ENCODE measurements at places on chromosomes 12 and 14. TPM values are rescaled to one million over a fixed set of nuclear protein-coding genes. Genes with fewer than 3 reads are reported as not detected.

DNA sequence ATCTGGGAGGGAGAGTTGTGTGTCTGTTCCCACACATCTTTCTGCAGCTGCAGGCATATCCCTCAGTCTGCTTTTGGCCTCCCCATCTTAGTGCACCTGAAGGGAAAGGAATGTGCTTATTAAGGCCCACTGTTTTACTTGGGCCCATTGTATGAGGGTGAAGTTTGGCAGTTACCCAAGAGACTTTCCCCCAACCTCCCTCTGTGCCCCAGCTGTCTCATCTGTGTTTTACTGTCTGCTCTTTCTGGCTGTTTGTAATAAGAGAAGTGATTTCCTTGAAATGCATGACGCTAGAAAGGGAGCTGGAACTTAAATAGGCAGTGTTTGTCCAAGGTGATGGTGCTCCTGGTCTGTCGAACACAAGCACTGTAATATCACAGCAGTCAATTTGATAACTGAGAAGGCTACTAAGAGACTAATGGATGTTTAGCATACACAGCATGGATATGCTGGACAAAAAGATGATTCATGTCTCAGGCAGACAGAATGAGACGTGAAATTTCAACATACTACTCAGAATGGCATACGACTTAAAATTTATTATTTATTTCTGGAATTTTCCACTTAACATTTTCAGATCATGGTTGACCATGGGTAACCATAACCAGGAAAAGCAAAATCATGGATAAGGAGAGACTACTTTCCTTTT, 43.6 kb downstream of the FSCB start:
- DNase-seq = no peak

- DNase-seq = no peak
Observed at GRCh38 chr12:62434494-62435302, 31.9 kb upstream of the MON2 start.

GRCh38 chr12:71663561-71664410, at the start of the genes THAP2 and ZFC3H1:
Gene THAP2, plus strand, starts transcription at chr12:71664301. Its CDS starts 209 bp downstream, at chr12:71664510.
Gene ZFC3H1, minus strand, starts transcription at chr12:71663848. Its CDS starts 238 bp downstream, at chr12:71663610.
- peak; percentile 99 for DNase-seq

DNA sequence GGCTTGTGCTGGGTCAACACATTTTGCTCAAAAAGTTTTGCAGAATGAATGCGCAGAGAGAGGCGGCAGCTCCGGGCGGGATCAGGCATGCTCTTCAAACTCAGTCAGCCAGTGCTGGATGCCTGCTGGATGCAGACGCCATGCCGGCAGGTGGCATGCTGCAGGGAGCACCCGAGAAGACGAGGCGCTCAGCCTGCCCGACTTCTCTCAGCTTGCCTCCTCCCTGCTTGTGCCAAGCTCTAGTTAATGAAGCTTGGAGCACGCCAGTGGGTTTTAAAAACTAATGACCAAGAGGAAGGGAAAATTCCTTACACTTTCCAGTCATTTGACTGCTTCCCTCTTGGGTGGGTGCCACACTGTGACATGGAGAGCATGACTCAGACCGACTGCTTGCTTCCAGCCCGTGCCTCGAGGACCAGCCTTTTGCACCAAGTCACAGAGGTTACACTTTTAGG, 39.8 kb downstream of the SLC24A4 start:
- DNase-seq = no peak

GRCh38 chr14:55015006-55015405, 11.9 kb downstream of the WDHD1 start:
- DNase-seq = no peak

MYF6 gene
- polyA plus RNA-seq = 0.15 TPM

MORN3 gene
- polyA plus RNA-seq = 2.0 TPM

SOX5 gene
- 7.1 TPM for polyA plus RNA-seq

SLCO1B3 gene
- polyA plus RNA-seq = not detected

GPHN gene
- 78.2 TPM for polyA plus RNA-seq

All from left kidney (tissue), 8 donors.